ENCODE measurements at places on chromosomes 6 and 20.

DNA sequence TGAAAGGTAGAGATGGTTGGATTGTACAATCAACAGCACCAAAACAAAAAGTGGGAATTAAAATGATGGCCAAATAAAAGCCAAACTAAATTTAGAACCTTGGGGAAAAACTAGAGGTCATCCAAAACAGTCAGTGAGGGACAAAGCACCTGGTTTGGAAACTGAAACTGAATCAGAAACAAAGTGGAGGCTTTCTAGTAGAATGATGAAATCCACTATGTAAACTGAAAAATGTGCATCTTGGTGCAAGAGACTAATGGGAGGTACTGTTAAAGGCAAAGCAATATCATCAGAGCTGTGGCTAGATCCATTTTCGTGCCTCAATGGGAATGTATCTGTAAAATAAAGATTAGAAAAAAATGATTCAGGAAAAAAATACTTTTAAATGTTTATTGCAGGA lies 380.0 kb upstream of the GJE1 start:
- peak; percentile 5 for DNase-seq

- DNase-seq: no peak
These were observed 45.0 kb upstream of the KIF25 start for GRCh38 chr6:167952512-167952859.

- DNase-seq: no peak
These were observed 44.6 kb downstream of the TAF4 start for GRCh38 chr20:62020935-62021701.

DNA sequence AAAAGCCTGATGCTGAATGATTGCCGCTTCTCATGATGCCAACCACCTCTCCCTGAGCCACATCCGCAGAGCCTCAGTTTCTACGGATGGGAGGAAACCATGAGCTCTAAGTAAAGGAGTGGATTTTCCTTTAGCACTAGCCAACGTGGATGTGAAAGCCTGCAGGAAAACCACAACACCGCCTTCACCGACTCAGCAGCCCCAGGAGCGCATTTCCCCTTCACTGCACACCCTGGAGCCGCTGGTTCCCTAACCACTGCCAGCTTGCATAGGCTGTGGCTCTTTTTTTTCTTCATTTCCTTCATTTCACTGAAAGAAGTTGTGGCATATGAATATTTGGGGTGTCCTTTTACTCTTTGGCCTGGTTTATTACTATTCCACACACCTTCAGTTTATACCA lies 50.5 kb upstream of the SSTR4 start:
- DNase-seq: no peak

DNA sequence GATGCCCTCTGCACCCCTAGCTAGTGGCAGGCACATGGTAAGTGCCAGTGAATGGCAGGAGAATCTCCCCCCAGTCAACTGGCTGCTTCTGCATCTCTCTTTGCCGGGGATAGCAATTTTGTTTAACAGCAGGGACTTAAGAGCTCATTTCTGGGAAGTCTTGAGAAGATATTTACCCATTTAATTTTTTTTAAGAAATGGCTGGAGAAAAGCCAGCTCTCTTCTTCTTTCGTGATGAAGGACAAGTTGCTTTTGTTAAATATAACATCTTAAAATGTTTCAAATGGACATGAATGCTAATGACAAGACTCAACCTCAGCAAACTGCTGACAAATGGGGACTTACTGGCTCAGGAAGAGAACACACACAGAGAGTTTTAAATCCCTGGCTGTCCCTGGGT lies 55.0 kb upstream of the IYD start:
- no peak for DNase-seq

- DNase-seq: no peak
These were observed 107.0 kb upstream of the SMLR1 start for GRCh38 chr6:130720076-130720715.

DNA sequence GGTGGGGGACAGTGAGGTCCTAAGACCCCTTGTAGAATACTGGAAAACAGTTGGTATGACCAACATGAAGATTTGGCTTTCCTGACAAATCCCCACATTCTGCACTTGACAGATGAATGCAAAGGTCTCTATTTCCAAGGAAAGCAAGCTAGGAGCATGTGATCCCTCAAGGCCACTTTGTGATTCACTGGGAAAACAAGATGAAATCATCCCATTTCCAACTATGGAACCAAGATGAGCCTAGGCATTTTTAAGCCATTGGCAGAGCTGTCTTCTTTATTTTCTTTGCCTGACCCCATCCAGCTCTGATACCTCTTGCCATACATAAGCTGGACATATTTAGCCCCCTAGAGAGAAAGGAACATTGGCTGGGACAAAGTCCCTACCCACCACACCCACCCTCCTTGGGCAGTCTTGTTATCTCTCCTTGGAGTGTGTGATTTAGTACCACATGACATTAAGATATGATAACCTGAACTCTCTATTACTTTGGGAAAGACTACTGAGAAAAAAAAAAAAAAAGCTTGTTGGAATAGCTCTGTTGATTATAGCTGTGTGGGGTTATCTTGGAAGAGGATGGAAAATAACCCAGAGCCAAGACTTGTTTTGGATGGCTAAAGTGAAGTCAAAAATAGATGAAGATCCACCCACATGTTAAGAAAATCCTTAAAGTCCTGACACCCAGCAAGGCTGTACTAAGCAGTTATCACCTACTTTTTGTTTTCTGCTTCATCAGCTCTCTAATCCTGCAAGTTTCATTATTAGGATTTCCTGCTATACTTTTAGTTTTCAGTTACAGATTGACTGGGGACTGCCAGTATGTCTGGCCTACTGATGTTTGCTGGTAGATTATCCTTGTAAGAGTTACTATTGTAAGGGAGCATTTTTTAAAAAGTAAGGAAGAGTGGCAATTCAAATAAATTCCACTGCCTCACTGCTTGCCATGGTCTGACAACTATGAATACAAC lies 90.1 kb upstream of the PREP start:
- DNase-seq: peak; percentile 41

DNA sequence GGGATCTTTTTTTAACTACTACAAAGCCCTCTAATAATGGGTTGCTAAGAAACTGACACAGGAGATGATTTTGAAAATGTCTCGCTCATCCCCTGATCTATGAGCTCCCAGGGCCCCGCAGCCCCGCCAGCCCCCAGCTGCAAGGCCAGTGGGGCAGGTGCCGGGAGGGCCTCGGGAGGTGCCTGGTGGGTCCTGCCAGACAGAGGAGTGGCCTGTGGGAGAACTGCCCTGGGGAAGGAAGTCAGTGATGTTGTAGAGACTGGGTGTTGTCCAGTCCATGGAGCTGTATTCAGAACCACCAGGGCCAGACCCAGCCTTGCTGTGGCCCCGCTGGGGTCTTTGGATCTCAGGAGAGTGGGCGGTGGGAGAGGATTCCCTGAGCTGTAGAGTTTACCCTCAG lies 258.7 kb downstream of the TAF4 start:
- no peak for DNase-seq

GRCh38 chr6:135261872-135262725 lies 81.0 kb downstream of the MYB start:
- DNase-seq: no peak

GRCh38 chr6:7100753-7101081 lies 7.0 kb upstream of the RREB1 start:
- DNase-seq: no peak

DNA sequence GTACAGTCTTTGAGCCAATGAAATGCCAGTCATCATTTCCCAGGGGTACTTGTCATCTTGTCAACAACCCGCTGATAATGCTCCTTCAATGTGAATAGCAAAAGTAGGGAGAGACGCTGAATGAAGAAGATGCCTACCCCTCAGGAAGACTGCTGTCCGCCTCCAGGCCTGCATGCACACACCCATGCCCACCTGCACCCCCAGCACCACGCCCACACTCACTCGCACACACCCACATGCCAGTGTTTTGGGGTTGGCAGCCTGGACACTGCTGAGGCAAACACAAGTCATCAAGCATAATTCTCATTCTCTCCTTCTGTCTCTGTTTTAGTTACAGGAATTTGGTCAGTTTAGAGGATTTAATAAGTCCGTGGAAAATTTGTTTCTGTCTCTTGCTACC lies 63.6 kb downstream of the SYTL3 start:
- no peak for DNase-seq

- DNase-seq: peak; percentile 34
These were observed 87.8 kb downstream of the GMDS start for GRCh38 chr6:2157441-2158127.

- DNase-seq: no peak
These were observed 46.8 kb upstream of the STX16 start for GRCh38 chr20:58604128-58604881.

DNA sequence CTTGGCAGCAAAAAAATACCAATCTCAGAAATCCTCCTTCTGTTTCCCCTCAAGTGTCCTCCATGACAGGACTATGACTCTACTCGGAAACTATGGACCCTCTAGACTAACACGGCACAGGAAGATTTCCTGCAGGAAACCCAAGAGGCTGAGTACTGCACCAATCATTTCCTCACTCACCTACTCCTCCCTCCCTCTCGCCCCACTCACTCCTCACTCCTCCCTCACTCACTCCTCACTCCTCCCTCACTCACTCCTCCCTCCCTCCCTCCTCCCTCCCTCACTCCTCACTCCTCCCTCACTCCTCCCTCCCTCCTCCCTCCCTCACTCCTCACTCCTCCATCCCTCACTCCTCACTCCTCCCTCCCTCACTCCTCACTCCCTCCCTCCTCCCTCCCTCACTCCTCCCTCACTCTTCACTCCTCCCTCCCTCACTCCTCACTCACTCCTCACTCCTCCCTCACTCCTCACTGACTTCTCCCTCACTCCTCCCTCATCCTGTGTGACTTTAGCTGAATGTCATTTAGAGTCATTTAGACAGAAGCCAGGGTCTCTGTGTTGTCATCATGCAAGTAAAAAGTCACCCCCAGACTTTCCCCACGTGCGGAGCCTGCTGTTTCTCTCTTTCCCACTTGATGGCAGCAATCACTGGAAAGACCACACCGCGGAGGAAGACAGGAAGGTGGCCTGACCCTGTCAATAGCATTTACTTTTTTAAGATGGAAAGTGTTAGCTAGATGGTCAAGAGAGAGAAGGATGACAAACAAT lies 226.8 kb upstream of the PDE10A start:
- peak; percentile 22 for DNase-seq

DNA sequence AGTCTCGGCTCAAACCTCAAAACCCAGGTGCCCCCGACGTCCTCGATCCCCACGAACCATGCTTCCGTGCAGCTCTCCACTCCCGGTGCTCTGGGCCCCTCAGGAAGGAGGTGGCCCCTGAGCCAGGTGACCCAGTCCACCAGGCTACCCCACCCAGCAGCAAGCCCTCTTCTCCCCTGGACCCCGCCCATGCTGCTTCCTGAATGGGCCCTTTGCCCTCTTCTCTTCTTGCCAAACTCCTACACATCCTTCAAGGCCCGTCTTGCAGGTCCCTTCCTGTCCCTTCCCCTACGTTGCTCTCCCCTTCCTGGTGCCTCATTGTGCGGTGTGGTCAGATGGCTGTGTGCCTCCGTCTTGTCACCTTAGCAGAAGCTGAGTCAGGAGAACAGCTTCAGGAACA lies 3.4 kb upstream of the GATA5 start:
- no peak for DNase-seq

DNA sequence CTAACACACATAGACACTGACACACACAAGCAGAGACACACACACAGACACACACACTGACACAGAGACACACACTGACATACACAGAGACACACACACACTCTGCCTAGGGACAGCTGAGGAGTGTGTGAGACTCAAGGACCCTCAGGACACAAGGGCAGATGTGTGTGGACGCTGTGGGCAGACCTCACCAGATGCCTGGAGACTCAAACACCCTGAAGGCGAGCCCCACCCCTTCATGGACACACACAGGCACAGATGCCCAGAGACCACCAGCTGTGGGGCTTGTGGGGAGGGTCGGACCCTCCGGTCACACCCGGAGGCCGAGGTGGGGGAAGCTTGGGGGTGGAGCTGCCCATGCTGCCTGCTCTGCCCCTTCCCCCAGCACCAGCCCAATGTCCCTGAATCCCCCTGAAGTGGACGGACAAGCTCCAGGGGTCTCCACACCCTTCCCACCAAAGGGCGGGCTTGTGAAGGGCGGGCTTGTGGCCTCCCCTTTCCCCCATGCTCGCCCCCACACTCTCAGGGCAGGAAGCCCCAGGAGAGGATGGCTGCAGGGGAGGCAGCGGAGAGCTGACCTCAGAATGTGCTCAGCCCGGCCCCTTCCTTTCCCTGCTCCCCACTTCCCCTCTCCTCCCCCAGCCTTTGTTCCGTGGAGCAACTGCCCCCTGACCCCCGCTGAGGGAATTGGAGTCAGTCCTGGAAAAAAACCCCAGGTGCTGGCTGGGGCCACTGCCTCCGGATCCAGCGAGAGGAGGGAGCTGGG lies 13.9 kb upstream of the ABHD16B start:
- DNase-seq: no peak

- no peak for DNase-seq
These were observed 172.7 kb downstream of the SCP2D1 start for GRCh38 chr20:18986146-18986830.

DNA sequence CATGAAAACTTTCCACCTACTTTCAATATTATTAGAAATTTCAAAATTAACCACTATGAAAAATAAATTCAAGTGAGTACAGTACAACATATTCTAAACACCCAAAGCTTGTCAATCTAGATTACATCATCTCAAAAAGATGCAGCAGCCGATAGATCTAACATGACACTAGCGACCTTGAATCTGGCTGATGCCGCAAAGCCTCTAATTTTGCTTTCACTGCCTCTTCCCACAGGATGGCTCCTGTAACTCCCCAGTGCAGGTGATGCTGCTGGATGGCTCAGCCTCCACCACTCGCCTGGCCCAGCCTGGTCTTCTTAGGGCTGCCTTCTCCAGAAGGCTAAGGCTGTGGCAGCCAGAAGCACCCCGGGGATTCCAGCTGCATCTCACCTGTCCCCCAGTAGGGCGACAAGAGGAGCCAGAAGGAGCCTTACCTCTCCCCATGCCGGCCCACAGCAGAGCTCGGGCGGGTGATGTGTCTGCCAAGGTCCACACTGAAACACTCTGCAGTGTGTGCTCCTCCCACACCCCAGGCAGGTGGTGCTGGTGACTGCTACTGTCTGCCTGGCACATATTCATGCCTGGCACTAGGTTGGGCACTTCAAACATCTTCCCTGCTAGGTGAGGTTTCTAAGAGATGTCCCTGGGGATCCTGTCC lies 82.1 kb downstream of the SLC23A2 start:
- DNase-seq: no peak

DNA sequence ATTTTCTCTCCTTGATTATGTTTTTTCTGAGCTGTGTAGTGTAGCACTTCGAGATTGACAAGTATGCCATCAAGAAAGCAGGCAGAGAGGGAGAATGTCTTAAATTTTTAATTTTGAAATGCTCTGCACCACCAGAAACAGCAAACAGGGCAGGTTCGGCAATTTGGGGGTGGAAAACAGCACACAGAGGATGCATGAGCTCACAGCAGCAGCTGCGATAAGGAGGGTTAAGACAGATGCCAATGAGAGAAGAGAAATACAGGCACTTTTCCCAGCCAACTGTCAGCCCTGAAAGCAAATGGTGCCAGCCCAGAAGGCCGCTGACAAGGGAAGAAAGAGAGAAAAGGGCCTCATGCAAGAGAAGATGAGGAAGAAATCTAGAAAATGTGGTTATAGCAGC lies 15.1 kb upstream of the SNRPB2 start:
- no peak for DNase-seq

DNA sequence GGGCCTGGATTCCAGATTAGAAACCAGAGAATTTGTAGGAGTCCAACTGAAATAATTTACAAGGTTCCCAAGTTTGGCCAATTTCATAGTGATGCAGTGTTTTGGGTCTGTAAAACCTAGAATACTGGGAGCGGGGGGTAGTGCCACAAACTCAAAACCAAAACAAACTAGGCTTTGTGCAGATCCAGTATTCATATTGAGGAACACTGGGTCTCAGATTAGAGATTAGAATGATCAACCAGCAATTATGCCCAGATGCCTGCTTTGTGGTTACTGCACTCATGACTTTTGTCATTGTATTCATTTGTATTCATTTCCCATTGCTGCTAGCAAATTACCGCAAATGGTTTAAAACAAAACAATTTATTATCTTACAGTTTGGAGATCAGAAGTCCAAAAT lies 3.2 kb upstream of the NDUFAF4 start:
- DNase-seq: no peak
